CD4-positive, alpha-beta T cell treated with Interleukin-2 at 100 ng/mL for 4 hours (primary cell): ENCODE measurements at places on chromosomes 2 and 18.

GRCh38 chr2:11698009-11698922 lies 28.3 kb upstream of the NTSR2 start:
- no peak for DNase-seq

DNA sequence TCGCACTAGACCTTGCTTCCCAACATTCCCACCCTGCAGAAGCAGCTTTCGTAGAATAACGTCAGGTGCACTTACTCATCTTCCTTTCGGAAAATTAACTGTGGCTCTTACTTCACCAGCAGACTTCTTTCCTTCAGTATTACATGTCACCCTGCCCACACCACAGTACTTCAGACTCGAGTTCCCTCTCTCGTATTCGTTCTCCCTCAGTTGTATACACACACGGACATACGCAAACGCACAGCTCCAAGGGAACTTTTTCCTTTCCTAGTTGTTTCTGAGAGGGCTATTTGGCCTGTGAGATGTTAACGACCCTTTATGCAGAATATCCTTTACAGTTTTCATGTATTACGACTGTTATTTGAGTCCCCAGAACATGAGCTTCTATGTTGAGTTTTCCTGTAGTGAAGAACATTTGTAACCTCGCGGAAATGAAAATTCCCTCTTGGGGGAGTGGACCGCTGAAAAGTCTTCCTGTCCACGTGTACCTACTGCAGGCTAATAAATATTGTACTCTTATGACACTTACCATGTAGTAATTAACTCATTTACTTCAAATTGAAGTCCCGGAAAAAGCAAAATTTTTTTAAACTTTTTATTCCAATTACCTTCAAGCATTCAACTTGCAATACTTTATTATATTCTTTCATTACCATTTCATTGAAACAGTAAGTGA lies 908 bp downstream of the ERLEC1 start:
- peak; percentile 4 for DNase-seq

DNA sequence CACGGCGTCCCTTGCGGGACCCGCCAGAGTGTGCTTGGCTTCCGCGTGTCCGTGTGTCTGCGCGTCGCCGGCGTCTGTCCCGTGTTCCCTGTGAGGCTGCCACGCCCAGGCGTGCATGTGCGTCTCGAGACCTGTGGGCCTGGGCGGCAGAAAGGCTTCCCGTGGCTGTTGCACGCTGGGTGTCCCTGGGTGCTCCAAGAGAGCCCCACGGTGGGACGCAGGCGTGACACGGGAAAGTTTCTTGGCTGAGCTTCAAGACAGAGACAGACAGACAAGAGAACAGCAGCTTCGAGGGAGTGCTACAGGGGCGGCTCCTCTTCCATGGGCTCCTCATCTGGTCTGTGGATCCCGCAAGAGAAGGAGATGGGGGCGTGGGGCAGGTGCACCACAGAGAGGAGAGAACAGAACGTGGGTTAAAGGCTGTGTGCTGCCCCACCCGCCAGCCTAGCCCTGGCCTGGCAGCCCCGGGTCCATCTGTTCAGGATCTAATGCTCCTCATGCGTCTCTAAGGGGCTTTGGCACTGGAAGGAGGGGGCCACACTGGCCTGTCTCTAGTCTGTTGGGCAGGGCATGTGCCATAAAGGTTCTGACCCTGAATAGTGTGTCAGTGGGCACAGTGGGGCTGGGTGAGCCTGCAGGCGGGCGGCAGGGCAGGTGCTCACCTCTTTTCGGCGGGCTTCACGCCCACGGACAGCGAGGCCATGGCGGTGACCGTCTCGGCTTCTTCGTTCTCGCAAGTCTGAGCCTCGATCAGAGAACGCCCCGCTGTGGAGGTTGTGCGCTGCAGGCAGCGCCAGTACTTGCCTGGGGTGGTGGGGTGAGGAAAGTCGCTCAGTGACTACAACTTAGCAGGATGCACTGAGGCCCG lies 205.1 kb downstream of the TWIST2 start:
- no peak for DNase-seq

DNA sequence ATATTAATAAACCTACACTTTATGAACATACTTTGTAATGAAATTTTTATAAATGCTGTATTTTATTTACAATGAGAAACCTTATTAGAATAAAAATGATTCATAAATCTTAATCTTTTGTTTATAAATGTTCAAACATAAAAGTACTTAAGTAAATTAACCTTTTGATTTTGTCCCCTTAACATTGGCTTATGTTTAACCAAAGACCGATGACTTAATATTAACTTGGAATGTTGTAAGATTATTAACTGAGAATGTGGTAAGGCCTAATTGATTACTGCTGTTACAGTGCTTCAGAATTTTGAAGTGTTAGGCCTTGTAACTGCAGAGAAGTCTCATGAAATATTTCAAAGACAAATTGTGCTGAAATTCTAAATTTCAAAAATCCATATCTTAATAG lies 5.7 kb downstream of the CPS1 start:
- no peak for DNase-seq

- no peak for DNase-seq
Measured at GRCh38 chr2:39606585-39606984, 59.1 kb upstream of the TMEM178A start.

DNA sequence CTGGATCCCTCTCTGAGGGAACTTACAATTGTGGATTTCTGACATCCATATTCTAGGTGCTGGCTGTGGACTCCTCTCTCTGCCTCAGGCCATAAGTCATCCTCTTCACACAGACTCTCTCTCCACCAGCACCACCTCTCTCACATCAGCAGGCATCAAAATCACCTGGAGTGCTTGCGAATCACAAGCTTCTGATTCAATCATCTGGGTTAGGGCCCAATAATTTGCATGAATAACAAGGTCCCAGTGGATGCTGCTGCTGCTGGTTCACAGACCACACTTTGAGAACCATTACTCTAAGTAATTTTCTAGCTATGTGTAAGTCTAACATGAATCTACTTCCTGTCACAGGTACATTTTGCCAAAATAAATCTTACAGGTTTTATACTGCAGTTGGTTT lies 214.9 kb downstream of the DSEL start:
- DNase-seq = peak; percentile 23

GRCh38 chr2:176582990-176583481 lies 313.8 kb downstream of the MTX2 start:
- no peak for DNase-seq

DNA sequence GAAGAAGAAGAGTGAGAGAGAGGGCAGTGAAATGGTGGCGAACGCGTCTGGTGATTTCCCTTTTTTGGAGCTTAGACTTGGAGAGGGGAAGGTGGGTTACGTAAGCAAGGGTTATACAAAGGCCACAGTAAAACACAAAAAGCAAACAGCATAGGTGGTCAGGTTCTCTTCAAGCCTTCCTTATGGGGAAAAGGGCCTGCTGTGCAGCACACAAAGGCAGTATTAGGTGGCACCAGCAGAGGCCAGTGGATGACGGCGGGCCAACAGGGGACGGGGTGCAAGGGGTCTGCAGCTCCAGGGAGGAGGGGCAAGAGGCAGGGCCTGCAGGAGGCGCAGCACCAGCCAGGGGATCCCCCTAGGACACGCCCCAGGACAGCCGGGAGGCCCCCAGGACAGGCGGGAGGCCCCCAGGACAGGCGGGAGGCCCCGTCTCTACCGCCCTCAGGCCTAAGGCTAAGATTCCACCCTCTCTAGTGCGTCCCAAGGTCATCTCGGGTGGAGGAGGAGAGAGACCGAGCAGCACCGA lies 32.6 kb upstream of the NPC1 start:
- DNase-seq = no peak

DNA sequence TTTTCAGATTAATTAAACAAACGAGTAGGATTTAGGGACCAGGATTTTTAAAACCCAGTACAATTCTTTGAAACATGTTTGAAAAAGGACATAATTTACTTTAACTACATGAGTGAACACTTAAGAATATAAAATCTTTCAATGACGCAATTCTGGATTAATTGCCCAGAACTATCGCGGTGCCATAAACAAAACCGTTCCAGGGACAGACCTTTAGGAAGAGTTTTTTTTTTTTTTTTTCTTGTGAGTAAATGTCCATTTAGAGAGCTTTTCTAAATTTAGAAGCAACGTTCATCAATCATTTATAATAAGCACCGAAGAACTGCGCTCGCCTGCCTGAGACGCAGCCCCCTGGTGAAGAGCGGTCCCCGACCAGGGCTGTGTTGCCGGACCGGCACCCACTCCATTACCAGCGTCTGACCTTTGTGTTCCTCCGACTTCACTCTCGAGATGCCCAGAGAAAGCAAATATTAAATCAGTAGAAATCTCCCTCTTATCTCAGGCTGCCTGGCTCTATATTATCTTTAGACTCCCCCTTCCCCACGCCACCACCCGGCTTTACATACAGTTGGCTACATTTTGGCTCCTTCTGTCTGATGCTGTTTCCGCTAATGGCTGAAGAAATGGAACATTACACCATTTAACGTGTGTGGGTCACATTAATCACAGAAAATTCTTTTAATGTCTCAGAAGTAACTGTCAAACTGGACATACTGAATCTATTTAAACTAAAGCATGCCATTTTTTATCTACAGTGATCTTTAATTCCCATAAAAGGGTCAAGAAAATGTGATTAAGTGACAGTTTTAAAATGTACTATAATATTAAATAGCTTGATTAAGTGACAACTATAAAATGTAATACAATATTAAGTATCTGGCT lies 364.0 kb upstream of the MEIS1 start:
- no peak for DNase-seq

DNA sequence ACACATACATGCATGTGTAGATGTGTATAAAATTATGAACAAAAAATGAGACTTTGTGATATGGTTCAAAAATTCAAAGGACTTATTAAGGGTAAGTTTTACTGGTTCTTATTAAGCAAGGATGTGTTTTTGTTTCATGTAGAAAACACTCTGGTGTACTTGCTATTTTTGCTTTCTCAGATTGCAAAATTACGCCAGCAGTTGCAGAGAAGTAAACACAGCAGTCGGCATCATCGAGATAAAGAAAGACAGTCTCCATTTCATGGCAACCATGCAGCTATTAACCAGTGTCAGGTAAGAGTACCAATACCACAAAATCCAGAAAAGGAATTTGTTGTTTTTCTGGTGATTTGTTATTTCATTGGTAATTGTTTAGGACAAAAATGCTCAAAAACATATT lies 91.3 kb downstream of the FAM117B start:
- DNase-seq = no peak
